ENCODE measurements at places on chromosomes 7 and 10.

- no peak for DNase-seq
Measured at GRCh38 chr10:103350175-103350516, 794 bp downstream of the PCGF6 start.

DNA sequence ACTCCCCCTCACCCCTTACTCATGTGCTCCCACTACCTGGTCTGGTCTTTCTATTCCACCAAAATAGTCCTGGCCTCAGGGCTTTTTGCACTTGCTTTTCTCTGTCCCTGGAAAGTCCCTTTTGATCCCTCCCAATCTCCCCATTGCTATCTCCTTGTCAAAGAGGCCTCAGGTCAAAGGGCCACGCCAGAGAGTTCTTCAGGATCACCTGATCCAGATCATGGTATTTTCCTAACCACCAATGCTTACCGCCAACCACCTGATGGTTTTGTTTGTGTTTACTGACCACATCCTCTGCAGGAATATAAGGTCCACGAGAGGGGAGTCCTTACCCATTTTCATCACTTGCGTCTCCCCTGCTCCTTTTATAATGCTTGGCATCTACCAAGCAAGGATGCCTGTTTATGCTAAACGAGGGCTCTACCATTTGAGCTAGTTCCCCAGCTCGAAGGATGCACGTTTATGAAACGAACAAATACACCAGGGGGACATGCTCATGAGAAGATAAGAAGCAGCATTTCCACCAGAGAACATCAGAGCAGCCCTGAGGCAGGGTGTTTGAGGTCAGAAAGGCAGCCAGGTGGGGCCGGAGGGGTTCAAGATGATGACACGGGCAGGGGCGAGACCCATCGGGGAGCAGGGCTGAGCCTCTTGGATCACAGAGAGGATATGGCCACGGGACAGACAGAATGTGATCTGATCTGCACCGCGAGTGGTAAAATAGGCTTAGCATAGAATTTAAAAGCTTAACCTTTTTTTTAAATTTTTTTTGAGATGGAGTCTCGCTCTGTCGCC, 43.1 kb upstream of the FOXK1 start:
- DNase-seq, result no peak

GRCh38 chr7:87337331-87337730, 8.1 kb upstream of the CROT start:
- no peak for DNase-seq

- no peak for DNase-seq
Measured at GRCh38 chr7:89312551-89312950, 517.0 kb upstream of the TEX47 start.

DNA sequence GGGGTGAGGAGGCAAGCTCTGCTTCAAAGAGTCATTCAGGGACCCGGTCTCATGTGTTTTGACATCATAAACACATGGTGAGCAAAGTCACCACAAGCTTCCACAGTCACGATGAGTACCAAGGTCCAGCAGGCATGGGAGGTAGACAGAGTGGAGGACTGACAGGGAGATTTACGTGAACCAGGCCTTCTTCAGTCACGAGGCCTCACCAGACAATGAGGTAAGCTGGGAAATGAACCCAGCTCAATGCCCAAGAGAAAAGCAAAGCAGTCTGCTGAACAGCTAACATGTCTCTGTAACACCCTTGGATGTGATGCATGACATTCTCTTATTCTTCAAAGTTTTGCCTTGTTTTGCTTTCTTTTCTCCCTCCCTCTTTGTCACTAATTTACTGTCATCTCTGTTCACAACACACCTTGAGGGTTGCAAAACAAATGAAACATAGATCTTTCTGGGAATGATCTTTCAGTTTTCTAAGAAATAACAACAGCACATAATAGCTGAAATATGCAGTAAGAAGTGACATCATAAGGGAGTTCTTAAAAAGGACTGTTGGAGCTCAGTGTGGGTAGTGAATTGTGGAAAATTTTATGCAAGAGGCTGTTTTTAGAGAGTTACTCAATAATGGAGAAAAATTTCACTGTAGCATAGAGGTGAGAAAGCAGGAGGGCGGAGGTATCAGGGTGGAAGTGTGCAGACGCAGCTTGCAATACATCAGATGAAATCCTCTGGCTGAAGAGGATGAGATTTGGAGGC, 9.0 kb downstream of the PPP1R17 start:
- no peak for DNase-seq

DNA sequence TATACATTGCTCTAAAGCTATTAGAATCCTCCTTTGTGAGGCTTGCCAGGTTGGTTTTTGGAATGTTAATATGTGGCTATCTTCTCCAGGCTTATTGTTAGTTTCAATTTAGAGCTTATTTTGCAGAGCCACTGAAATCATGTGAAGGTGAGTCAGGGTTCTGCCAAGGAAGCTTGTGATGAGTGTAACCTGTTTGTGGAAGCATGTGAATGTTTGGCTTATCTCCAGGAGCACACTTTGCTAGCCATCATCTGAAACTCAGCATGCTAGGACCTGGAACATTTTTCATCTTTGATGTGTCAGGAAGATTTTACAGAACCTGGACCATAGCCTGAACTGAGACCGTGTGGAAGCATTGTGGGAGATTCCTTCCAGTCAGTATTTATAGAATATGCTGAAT, 197.3 kb downstream of the PPP1R9A start:
- DNase-seq, result no peak

- no peak for DNase-seq
Measured at GRCh38 chr7:129401967-129402860, 32.0 kb upstream of the STRIP2 start.

GRCh38 chr7:91352091-91352490, 87.9 kb downstream of the FZD1 start:
- no peak for DNase-seq

GRCh38 chr7:44257618-44258422, 57.0 kb downstream of the YKT6 start:
- DNase-seq, result peak; percentile 78

- no peak for DNase-seq
Measured at GRCh38 chr7:122014697-122015096, 129.4 kb downstream of the AASS start.

GRCh38 chr10:122331100-122331499, 43.4 kb upstream of the PLEKHA1 start:
- no peak for DNase-seq

- DNase-seq, result no peak
Measured at GRCh38 chr10:5500162-5500670, 846 bp upstream of the CALML5 start.

DNA sequence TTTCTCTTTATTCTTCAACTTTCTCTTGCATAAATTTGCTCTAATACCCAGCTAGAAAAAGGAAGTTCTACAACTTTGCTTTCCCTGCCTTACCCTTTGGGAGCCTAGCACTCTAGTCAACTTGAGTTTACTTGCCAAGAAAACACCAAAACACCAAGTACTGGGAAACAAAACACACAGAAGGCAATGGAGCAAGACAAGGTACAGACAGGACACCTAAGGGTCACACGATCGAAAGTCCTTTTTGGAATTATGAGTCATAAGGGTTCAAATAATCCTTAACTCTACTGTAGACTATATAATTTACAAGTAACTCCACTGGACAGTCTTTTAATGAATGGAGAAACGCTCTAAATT, 42.6 kb upstream of the ANAPC16 start:
- DNase-seq, result no peak

- no peak for DNase-seq
Measured at GRCh38 chr7:20399521-20399920, 68.8 kb downstream of the ITGB8 start.

GRCh38 chr10:2913474-2913873, 153.9 kb upstream of the PFKP start:
- no peak for DNase-seq

DNA sequence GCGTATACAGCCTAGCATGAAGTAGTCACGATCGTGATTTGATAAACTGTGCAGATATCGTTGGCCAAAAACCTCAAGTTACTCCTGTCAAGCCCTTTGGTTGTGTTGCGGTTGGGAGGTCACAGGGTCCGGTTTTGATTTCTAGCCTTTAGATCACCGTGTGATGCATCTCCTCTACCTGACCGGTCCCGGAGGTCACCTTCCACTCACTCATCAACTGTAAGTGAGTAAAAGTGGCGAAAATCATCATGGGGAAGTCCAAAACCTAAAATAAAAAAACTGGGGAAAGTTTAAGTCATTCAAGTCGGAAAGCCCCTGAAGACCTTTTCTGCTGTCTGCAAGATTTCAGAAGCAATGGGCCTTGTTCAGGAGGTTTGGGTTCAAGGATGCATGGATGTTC, 62.8 kb downstream of the ADARB2 start:
- no peak for DNase-seq

DNA sequence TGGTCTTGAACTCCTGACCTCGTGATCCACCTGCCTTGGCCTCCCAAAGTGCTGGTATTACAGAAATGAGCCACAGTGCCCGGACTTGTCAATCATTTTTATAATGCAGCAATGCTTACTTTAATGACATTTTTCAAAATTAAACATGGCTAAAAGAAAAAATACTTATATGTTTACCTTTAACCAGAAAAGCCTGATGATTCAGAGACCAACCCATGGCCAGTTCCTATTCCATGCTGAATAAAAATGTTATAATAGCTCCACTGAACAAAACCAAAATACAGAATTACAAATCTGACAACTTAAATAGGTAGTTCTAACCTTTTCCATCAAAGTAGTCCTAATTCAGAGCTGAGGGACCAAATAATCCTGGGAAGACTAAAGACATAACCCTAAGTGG, 21.6 kb downstream of the ZNF438 start:
- DNase-seq, result no peak

GRCh38 chr7:19275000-19275399, 129.8 kb upstream of the FERD3L start:
- no peak for DNase-seq

- DNase-seq, result no peak
Measured at GRCh38 chr7:158421361-158421760, 166.3 kb downstream of the PTPRN2 start.

DNA sequence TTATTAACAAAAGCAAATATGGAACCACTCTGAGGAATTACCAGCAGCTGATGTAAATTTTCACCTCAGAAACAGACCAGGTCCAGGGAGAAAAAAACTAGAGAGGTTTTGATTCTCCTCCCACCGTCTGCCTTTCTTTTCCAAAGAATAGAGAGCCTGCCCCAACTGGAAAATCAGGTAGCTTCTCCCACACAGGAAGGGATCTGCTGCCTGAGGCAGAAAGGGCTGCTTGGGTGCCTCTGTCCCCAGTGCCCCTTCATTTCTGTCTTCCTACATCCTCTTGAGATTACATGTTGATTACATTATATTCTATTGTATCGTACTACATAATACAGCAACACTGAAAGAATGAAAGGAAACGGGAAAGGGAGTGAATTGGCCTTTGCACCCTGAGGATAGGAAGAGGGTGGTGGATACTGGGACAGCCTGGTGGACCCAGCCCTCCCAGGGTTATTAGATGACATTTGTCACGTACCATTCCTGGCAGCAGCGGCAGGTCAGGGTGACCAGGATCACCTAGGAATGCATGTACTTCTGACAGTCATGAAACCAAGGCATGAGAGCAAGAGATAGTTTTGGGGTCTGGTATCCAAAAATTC, 8.9 kb downstream of the ST8SIA6 start:
- DNase-seq, result no peak

Data from stimulated activated naive CD4-positive, alpha-beta T cell treated with Interleukin-2 at 50 U/mL for 16 hours (primary cell).